ENCODE measurements at places on chromosomes 6 and 20.

DNA sequence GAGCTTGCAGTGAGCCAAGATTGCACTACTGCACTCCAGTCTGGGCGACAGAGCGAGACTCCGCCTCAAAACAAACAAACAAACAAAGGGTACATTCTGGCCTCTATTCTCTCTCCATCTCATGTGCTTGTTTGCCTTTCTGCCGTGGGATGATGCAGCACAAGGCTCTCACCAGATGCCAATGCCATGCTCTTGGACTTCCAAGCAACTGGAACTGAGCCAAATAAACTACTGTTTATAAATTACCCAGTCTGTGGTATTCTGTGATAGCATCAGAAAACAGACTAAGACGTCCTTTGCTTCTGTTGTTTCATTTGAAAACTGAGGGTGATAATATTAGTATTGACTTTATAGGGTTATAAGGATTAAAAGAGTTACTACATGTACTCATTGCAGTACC is 3.6 kb upstream of the BRD2 start:
- no peak for DNase-seq

- DNase-seq: no peak
Measured at GRCh38 chr6:126033696-126034095, 47.4 kb downstream of the TRMT11 start.

GRCh38 chr6:82862543-82862942 is 203.1 kb downstream of the UBE3D start:
- DNase-seq: no peak

DNA sequence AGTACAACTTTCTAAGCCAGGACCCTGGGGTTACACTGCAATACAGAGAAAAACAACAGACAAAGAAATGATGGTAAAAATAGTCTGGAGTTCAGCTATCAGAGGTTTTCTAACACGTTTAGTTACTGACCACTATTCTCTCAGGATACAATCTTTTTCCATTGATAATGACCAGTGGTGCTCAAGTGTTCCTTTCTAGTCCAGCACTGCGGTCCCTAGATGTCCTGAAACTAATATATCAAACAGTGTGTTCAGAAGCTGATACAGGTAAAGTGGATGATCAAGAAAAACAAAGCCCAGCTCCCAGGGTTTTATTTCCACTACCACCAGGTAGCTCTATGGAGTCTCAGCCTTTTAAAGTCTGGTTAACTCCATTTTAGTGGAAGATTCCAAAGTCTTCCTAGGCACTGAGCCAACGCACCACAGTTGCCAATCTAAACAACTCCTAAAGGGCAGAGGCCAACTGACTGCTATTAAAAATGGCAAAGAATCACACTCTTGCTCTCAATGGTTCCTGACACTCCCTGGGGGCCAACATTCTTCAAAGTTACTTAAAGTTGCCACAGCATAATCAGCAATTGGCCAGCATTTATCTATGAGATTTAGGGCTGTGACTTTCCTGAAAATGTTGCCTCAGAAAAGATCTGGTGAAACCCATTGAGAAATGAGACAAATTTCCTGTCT is 38.2 kb downstream of the DZANK1 start:
- DNase-seq: no peak

GRCh38 chr6:137821491-137821890 is 45.6 kb upstream of the TNFAIP3 start:
- no peak for DNase-seq
